ENCODE measurements at places on chromosomes 11 and 22.

DNA sequence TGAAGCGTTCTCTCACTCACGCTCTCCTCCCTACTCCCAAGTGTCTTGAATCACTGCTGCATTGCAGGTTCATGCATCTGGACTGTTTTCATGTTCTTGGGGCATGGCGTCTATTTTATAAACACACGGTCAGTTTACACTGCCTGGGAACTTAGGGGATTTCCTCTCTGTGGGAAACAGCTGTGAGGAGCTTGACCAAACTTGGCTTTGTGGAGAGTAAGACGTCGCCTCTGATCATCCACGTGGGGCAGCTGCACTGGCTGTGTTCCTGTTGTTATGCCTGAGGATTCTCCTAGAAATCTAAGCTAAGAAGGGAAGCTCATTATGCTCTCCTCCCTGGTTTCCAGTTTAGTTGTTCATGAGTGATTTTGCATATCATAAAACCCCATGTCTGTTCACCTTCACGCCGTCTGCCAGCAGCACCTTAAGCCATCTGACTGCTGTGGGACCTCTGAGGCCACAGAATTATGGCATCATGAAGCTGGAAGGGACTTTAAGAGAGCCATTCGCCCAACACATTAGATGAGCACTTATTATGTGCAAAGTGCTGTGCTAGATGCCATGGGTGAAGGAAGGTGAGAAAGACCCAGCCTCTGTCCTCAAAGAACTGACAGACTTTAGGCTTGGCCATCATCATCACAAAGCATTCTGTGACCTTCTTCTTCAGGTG, 38.8 kb upstream of the POU2AF1 start:
- DNase-seq, result no peak

- no peak for DNase-seq
Measured at GRCh38 chr11:62443390-62444235, 24.8 kb downstream of the SCGB1A1 start.

- no peak for DNase-seq
Measured at GRCh38 chr11:26834601-26835000, 112.7 kb upstream of the SLC5A12 start.

GRCh38 chr11:61727401-61727811, 25.0 kb upstream of the MYRF start:
- no peak for DNase-seq

GRCh38 chr22:33070600-33070999, 12.4 kb upstream of the SYN3 start:
- DNase-seq, result no peak

- DNase-seq, result no peak
Measured at GRCh38 chr22:40703174-40703573, 23.9 kb downstream of the MCHR1 start.

GRCh38 chr11:78914503-78914902, 339.8 kb upstream of the NARS2 start:
- no peak for DNase-seq

- no peak for DNase-seq
Measured at GRCh38 chr11:126830216-126830806, 170.3 kb downstream of the KIRREL3 start.

- DNase-seq, result no peak
Measured at GRCh38 chr22:39298241-39298987, 21.0 kb downstream of the RPL3 start.

DNA sequence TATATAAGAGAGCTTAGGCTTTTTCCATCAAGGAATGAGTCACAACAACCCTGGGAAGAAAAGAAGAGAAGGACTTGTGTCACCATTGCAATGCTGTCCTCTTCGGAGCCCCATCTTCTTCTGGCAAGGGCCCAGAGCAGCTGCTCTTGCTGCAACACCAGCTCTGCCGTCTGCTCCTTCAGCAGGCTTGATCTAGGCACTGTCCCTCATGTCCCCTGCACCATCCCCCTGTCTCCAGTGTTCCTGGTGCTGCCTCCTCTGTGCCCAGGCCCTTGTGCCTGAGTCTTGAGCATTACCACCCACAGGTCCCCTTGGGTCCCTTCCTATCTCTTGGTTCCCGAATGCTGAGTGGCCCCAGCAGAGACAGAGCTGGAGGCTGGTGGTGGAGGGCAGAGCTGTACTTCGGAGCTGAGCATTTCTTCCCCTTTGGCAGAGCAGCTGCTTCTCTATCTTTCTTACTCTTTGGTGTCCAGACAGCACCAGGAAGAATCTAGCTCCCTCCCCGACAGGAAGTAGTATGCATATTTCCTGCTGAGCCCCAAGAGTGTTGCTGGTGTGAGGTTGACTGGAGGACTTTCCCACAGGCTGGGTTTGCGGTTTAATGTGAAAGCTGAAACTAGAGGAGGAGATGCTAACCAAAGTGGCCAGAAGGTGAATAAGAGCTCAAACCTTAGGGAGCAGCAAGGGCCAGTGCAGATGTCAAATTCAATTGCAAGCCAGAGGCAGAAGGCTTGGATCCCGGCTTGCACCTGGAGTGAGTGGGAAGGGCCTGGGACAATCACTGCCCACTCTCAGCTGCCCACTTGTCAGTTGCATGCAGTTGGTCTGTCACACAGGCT, 27.8 kb downstream of the WEE1 start:
- peak; percentile 78 for DNase-seq

DNA sequence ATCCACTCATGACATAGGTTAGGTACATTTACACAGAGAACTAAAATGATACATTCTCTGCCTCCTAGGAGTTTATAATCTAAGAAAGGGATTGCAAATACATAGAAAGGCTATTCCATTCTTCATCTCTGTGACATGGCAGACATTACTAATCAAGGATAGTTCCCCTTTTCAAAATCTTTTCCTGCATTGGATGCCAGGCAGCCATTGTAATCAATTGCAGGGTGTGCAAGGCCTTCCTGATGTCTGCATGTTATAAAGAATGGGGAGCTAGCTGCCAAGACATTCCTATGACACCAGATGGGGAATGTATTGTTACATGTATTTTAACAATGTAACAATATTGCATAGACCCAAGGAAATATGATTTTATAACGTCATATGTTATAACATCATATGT, 82.0 kb downstream of the KIRREL3 start:
- DNase-seq, result no peak

GRCh38 chr11:95803973-95804372, 13.7 kb downstream of the CEP57 start:
- DNase-seq, result no peak

GRCh38 chr11:64357904-64358535, 942 bp upstream of the RPS6KA4 start:
- DNase-seq, result peak; percentile 34

DNA sequence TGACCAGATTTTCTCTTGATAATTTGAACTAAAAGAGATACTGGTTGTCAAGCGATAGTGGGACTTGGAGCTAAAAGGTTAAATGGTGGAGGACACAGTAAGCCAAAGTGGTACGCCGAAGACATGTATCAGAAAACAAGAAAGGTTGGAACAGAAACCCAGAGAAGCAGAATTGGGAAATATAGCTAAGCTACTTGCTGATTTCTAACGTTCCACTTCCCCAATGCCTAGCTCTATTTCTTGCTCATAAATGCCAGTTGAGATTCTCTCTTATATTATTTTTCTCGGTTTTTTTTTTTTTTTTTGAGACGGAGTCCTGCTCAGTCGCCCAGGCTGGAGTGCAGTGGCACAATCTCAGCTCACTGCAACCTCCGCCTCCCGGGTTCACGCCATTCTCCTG, 12.7 kb downstream of the TMEM41B start:
- DNase-seq, result no peak

GRCh38 chr11:4085575-4085974, 9.0 kb upstream of the RRM1 start:
- DNase-seq, result no peak

DNA sequence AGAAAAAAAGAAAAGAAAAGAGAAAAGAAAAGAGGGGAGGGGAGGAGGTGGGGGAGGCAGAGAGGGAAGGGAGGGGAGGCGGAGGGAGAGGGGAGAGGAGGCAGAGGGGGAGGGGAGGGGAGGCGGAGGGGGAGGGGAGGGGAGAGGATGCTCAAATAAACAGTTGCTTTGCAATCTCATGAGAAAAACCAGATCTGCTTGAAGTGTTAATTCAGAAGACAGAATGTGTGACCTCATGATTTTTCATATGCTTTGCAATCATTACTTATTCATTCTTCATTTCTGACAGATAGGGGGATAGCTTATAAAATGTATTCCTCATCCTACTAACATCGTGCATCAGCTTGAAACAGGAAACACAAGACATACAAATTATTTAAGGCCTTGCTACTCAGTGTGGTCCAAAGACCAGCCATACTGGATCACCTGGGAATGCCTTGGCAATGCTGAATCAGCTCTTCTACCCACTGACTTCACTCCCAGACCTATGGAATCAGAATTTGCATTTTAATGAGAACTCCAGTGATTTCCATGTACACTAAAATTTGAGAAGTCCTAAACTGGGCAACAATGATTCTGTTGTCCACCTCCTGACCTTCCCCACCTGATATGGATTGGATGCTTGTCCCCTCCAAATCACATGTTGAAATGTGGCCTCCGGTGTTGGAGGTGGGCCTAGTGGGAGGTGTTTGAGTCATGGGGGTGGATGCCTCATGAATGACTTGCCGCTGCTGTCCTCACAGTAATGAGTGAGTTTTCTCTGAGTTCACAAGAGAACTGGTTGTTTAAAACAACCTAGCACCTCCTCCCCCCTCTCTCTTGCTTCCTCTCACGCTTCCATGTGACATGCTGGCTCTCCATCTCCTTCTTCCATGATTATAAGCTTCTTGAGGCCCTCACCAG, 69.2 kb downstream of the CCDC34 start:
- no peak for DNase-seq

DNA sequence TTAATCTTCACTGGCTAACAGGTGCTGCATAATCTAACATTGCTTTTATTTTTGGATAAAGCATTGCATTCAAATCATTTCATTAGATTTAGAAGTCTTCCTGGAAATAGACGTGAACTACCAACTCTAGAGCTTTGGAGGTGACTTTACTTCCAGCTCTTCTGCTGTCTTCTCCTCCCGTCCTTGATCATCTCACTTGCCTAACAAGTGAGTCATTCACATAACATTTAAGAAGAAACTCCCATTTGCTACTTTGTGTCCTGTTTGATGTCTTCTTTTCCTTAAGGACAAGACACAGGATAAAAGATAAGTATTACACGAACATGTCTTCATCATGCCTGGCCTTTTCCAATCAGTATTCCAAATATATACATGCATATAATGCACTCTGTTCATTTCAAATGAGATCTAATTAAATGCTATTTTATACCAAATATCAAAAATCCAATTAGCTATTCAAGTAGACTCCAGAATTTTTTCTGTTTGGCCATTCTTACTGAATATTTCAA, 88.3 kb downstream of the BDNF start:
- DNase-seq, result no peak

GRCh38 chr22:27205492-27206373, 548.3 kb downstream of the MIAT start:
- DNase-seq, result no peak
